DND-41 (cell line): ENCODE measurements at places on chromosomes 11 and 22.
A peak's percentile ranks its signal among the peaks of the same experiment; 100 is the strongest.

GRCh38 chr11:107991868-107992414, 16.8 kb upstream of the CUL5 start:
- no peak for DNase-seq
- H3K36me3 ChIP-seq: no peaks in the 10 kb centered on the region
- no peaks in the 10 kb centered on the region for H3K27me3 ChIP-seq
- no peaks in the 10 kb centered on the region for H3K4me1 ChIP-seq
- no peak overlapping the region for H3K4me3 ChIP-seq

DNA sequence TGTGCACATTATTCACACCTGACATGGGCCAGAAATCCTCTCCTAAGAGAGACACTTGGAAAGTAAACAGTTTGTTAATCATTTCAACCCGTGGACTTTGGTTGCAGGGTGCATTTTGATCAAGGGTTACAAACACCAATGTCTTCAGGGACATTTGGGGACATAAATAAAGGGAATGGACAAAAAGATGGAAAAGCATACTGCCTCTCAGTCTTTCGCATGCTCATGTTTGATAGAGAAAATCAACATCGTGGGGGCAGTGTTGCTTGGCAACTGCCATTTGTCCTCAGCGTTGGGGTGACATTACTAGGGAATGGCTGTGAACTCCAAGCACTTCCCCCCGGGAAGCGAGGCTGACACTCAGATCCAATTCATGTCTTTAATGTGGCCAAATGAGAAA, 114.7 kb upstream of the OR4B1 start:
- no peak overlapping the region for H3K4me3 ChIP-seq
- DNase-seq: no peak
- no peaks in the 10 kb centered on the region for H3K36me3 ChIP-seq
- no peaks in the 10 kb centered on the region for H3K27me3 ChIP-seq

GRCh38 chr22:26845021-26845743, 187.8 kb downstream of the MIAT start:
- no peaks in the 10 kb centered on the region for H3K36me3 ChIP-seq
- no peak overlapping the region for H3K4me3 ChIP-seq
- H3K27ac ChIP-seq: no peak overlapping the region
- no peaks in the 10 kb centered on the region for H3K27me3 ChIP-seq
- no peak for DNase-seq

GRCh38 chr22:33467620-33468095, 409.5 kb upstream of the SYN3 start:
- no peaks in the 10 kb centered on the region for H3K36me3 ChIP-seq
- no peak overlapping the region for H3K27ac ChIP-seq
- H3K27me3 ChIP-seq: no peaks in the 10 kb centered on the region
- H3K4me3 ChIP-seq: no peak overlapping the region
- H3K4me1 ChIP-seq: no peaks in the 10 kb centered on the region

DNA sequence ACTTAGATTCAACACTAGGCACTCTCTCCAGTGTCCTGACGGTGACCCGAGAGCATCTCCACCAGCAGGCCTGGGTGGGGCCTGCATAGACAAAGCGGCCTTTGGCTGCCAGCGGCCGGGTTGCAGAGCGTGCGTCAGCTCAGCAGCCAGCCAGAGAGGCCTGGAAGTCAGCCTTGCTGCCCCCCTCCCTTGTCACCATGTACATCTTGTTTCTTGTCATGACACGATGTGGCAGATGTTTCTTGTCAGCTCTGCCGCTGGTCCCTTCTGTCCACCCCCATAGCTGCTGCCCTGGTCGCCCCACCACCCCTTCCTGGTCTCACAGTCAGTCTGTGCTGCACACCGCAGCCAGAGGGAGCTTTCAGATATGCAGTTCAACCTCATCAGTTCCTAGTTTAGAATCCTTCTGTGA, 33.1 kb upstream of the CBX7 start:
- no peak overlapping the region for H3K4me3 ChIP-seq
- no peaks in the 10 kb centered on the region for H3K27me3 ChIP-seq
- no peak for DNase-seq
- H3K4me1 ChIP-seq: no peaks in the 10 kb centered on the region
- no peaks in the 10 kb centered on the region for H3K36me3 ChIP-seq
- no peak overlapping the region for H3K27ac ChIP-seq

GRCh38 chr11:17063171-17064002, 14.1 kb downstream of the RPS13 start:
- H3K27ac ChIP-seq: no peak overlapping the region
- no peaks in the 10 kb centered on the region for H3K4me1 ChIP-seq
- H3K4me3 ChIP-seq: no peak overlapping the region
- H3K27me3 ChIP-seq: no peaks in the 10 kb centered on the region
- H3K36me3 ChIP-seq: no peaks in the 10 kb centered on the region

DNA sequence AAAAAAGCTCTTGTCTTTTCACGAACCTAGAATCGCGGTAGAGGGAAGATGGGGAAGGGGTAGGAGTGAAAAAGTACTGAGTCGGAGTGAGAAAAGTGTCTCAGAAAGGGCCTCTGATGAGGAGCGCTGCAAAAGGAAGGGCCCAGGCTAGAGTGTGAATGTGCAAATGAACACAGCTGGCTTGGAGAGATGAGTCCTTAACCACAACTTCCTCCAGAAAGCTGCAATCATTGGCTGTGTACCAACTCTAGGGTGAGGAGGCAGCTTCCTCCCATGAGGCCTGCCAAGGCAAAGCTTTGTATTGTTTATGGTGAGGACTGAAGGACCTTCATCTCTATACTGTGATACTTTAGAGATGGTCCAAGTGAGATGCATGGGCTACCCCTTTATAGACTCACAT, 566.9 kb upstream of the ANO5 start:
- H3K4me1 ChIP-seq: peaks cover 33% of the 10 kb centered on the region
- H3K27me3 ChIP-seq: no peaks in the 10 kb centered on the region
- H3K4me3 ChIP-seq: peak overlapping the region; percentile 53
- DNase-seq: peak; percentile 90

DNA sequence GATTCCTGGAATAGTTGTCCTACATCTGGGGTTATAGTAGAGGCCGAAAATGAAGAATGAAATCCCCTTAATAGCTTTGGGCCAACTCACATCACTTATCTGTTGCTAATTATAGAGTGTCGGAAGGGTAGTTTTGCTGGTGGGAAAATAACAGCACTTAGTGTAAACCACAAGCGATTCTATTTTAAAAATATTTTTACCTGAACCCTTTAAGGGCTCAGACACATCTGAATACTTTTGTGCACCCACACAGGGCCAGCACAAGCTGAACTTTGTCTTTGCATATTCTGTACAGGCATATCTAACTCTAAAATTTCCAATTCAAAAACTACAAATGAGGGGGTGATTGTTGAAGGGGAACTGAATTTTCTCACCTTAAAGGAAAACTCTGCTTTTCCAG, 27.6 kb downstream of the SLC6A5 start:
- H3K36me3 ChIP-seq: no peaks in the 10 kb centered on the region
- no peak for DNase-seq
- H3K4me3 ChIP-seq: no peak overlapping the region

DNA sequence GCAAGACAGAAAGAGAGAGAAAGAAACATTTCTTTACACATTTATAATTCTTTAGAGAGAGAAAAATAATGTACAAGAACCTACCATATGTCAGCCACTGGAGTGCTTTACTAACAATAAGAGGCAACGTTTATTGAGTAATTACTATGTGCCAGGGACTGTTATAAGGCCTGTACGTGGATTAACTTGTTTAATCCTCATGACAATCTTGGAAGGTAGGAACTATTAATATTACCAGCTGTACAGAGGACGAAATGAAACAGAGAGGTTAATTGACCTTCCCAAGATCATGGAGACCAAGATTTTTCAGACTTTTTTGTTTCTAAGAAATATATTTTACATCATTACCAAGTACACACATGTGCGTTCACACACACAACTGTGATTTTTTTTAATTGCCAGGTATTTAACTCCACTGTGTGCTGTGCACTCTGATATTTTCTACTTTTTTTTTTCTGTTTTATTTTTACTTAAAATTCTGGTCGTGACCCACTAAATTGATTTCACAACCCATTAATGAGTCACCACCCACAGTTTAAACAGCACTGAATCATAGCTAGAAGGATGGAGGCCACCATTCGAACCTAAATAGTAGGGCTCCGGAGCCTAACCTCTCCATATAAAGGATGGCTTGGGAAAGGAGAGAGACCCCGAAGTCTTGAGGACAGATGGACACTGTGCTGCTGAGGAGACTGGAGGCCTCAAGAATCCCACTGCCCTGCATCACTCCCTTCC, 21.4 kb downstream of the CREB3L1 start:
- H3K27me3 ChIP-seq: no peaks in the 10 kb centered on the region
- H3K4me3 ChIP-seq: no peak overlapping the region
- H3K27ac ChIP-seq: no peak overlapping the region
- no peaks in the 10 kb centered on the region for H3K36me3 ChIP-seq
- no peak for DNase-seq

- DNase-seq: no peak
- H3K27me3 ChIP-seq: no peaks in the 10 kb centered on the region
- H3K36me3 ChIP-seq: no peaks in the 10 kb centered on the region
- H3K4me3 ChIP-seq: no peak overlapping the region
- H3K4me1 ChIP-seq: no peaks in the 10 kb centered on the region
Measured at GRCh38 chr11:97087419-97087818, 697.6 kb downstream of the JRKL start.

- DNase-seq: no peak
- no peak overlapping the region for H3K27ac ChIP-seq
- no peaks in the 10 kb centered on the region for H3K27me3 ChIP-seq
- H3K4me3 ChIP-seq: no peak overlapping the region
- H3K36me3 ChIP-seq: no peaks in the 10 kb centered on the region
Measured at GRCh38 chr11:121435551-121436511, 16.3 kb upstream of the SORL1 start.

GRCh38 chr11:16297332-16297731, 59.0 kb downstream of the SOX6 start:
- H3K36me3 ChIP-seq: no peaks in the 10 kb centered on the region
- no peaks in the 10 kb centered on the region for H3K4me1 ChIP-seq
- no peaks in the 10 kb centered on the region for H3K27me3 ChIP-seq
- H3K4me3 ChIP-seq: no peak overlapping the region
- H3K27ac ChIP-seq: no peak overlapping the region
- DNase-seq: no peak

DNA sequence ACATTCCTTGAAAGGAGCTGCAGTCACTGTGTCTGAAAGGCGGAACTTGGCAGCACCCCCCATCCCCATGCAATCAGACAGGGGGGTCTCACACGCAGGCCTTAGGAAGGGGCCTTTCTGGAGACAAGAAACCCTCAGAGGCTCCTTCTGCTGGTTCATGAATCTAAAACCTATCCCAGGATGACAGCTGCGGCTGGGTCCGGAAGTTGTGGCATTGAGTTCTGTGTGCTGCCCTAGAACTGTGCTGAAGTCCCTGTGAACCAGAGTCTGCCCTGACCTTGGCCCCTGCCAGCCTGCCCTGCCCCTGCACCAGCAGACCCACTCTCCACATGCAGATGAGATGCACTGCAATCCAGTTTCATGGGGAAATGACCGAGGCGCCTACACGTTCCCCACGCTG, 268.0 kb downstream of the CTTN start:
- DNase-seq: peak; percentile 49

DNA sequence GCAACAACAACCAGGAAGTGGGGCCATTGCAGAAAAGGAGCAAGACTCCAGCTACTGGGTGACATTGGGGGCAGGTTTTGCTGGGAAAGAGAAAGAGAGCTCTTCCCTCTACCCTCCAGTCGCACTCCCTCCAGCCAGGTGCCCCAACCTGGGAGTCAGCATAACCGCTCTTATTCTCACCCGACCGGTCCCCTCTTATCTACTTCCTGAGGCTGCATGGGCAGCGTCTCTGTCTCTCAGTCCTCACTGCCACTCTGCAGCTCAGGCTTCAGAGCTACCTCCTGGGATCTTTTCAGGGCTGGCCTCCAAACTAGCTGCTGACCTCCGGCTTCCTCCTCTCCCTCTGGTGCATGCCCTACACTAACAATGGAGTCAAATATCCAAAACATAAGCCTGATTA, 5.1 kb downstream of the ZNF70 start:
- H3K4me1 ChIP-seq: peaks cover 13% of the 10 kb centered on the region
- H3K27me3 ChIP-seq: no peaks in the 10 kb centered on the region
- H3K36me3 ChIP-seq: peaks cover 35% of the 10 kb centered on the region
- H3K4me3 ChIP-seq: no peak overlapping the region
- DNase-seq: no peak

DNA sequence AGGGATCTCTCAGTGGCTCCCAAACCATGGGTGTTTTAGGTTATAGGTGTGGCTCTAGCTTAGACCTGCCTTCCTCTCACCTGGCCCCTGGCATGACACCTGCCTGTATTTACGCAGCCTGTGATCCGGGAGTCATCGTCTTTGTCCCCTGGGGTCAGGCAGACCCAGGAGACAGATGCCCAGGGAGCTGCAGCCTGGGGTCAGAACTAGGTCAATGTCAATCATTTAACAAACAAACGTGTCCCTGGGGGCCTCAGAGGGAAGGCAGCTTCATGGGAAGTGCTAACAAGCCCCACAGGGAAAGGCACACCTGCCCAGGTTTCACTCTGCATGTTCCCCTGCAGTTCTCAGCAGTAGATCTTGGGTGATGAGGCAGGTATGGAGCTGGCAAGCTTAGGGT, 12.0 kb downstream of the BACE1-AS start:
- H3K4me3 ChIP-seq: no peak overlapping the region
- H3K36me3 ChIP-seq: no peaks in the 10 kb centered on the region
- H3K4me1 ChIP-seq: no peaks in the 10 kb centered on the region
- DNase-seq: no peak

DNA sequence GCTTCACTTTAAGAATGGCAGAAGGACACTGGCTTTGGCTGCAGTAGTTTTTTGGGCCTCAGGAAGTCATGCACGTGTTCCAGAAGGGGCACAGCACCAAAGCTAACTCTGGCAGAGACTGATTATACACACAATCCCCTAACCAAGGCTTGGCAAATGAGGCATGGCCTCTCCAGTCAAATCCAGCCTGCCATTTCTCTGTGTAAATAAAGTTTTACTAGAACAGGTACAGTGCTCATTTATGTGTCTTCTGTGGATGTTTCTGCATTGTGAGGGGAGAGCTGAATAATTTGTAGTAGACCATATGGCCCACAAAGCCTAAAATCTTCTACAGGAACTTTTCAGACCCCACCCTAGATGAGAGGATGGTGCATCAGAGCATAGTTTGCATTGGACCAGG, 46.4 kb upstream of the MN1 start:
- peaks cover 55% of the 10 kb centered on the region for H3K36me3 ChIP-seq
- no peak for DNase-seq
- no peak overlapping the region for H3K4me3 ChIP-seq

DNA sequence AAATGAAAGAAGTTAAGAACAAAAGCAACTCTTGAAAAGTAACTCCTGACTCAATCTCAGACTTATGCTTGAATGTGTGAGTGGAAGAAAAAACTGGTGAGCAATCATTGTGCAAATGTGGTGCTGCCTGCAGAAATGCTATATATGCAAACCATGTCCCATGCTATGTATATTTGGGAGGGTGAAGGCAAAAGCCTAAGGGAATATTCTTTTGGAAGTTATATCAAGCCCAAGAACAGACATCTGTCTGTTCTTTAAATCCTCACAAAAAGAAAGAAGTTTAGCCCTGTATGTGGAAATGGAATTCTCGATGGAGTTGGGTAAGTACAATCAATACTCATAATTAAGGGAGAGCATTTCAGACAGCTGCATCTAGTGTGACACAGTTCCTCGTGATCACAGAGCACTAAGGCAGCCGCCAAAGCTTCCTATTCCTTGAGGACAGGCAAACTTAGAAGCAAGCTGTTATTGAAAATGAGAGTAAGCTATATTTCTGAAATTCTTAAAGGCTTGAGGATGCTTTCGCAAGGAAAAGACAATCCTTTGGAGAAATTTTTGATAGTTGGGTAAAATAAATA, 406.5 kb upstream of the CHORDC1 start:
- no peaks in the 10 kb centered on the region for H3K4me1 ChIP-seq
- no peaks in the 10 kb centered on the region for H3K27me3 ChIP-seq
- H3K4me3 ChIP-seq: no peak overlapping the region
- H3K27ac ChIP-seq: no peak overlapping the region
- DNase-seq: no peak

GRCh38 chr22:48876951-48877350, 950.7 kb downstream of the BRD1 start:
- DNase-seq: no peak
- no peak overlapping the region for H3K4me3 ChIP-seq
- peaks cover 2% of the 10 kb centered on the region for H3K27me3 ChIP-seq
- H3K36me3 ChIP-seq: no peaks in the 10 kb centered on the region
- no peak overlapping the region for H3K27ac ChIP-seq
